ENCODE measurements at places on chromosomes 2 and 18. TPM values are rescaled to one million over a fixed set of nuclear protein-coding genes. Genes with fewer than 3 reads are reported as not detected.

GRCh38 chr2:42086500-42086953, 38.7 kb downstream of the PKDCC start:
- H3K36me3 ChIP-seq, result no peaks in the 10 kb centered on the region
- no peak for DNase-seq
- H3K4me1 ChIP-seq, result peaks cover 35% of the 10 kb centered on the region
- H3K27me3 ChIP-seq, result no peaks in the 10 kb centered on the region
- H3K4me3 ChIP-seq, result no peak overlapping the region
- H3K27ac ChIP-seq, result no peak overlapping the region

GRCh38 chr18:65761636-65762295, 11.0 kb downstream of the CDH7 start:
- no peak for DNase-seq
- no peaks in the 10 kb centered on the region for H3K36me3 ChIP-seq
- H3K4me3 ChIP-seq, result no peak overlapping the region
- H3K27me3 ChIP-seq, result no peaks in the 10 kb centered on the region
- H3K4me1 ChIP-seq, result no peaks in the 10 kb centered on the region

- no peaks in the 10 kb centered on the region for H3K36me3 ChIP-seq
- H3K4me1 ChIP-seq, result peaks cover 47% of the 10 kb centered on the region
- H3K27me3 ChIP-seq, result no peaks in the 10 kb centered on the region
- no peak overlapping the region for H3K4me3 ChIP-seq
Observed at GRCh38 chr2:173119069-173119807, 43.6 kb downstream of the MAP3K20 start.

The EFR3B gene
- 0.65 TPM for total RNA-seq

The CARF gene
- total RNA-seq, result 16.6 TPM

GRCh38 chr18:7618891-7619442, 51.9 kb downstream of the PTPRM start:
- peaks cover 63% of the 10 kb centered on the region for H3K4me1 ChIP-seq
- H3K27ac ChIP-seq, result no peak overlapping the region
- no peak overlapping the region for H3K4me3 ChIP-seq
- DNase-seq, result peak; percentile 83

The FEV gene
- not detected for total RNA-seq

DNA sequence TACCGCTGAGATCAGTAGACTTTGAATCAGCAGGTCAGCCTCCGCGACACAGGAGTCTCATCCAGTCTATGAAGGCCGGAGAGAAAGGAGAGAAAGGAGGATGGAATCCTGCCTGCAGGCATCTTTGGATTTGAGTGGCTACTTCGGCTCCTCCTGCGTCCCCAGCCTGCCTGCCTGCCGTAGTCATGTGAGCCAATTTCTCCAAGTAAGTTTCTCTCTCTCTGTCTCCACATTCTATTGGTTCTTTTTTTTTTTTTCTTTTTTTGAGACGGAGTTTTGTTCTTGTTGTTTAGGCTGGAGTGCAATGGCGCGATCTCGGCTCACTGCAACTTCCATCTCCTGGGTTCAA, 16.7 kb downstream of the PDCD1 start:
- H3K27me3 ChIP-seq, result no peaks in the 10 kb centered on the region
- H3K4me1 ChIP-seq, result peaks cover 11% of the 10 kb centered on the region
- no peaks in the 10 kb centered on the region for H3K36me3 ChIP-seq
- H3K27ac ChIP-seq, result no peak overlapping the region
- H3K4me3 ChIP-seq, result no peak overlapping the region

DNA sequence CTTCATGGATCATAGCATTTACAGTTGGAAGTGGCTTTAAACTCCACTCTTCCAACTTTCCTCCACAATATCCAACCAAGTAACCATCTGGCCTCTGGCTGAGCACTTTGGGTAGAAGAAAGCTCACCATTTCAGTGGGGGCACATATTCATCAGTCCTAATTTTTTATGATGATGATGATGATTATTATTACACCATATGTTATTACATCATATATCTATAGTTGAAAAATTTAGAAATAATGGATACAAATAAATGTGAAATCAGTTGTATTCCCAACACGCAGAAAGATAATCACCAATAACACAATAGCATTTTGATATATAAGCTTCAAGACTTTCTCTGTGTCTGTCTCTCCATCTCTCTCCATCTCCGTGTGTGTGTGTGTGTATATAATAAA, 26.6 kb upstream of the ZCCHC2 start:
- H3K27me3 ChIP-seq, result no peaks in the 10 kb centered on the region
- no peak overlapping the region for H3K4me3 ChIP-seq
- no peak for DNase-seq
- H3K27ac ChIP-seq, result no peak overlapping the region
- no peaks in the 10 kb centered on the region for H3K4me1 ChIP-seq

The CDK15 gene
- total RNA-seq, result 3.9 TPM

- H3K4me3 ChIP-seq, result no peak overlapping the region
- no peaks in the 10 kb centered on the region for H3K27me3 ChIP-seq
- H3K27ac ChIP-seq, result no peak overlapping the region
Observed at GRCh38 chr2:156903335-156903734, 354.2 kb upstream of the GALNT5 start.

GRCh38 chr2:164899121-164899520, 56.2 kb downstream of the SLC38A11 start:
- no peaks in the 10 kb centered on the region for H3K36me3 ChIP-seq
- H3K27ac ChIP-seq, result no peak overlapping the region
- H3K4me1 ChIP-seq, result peaks cover 12% of the 10 kb centered on the region
- H3K4me3 ChIP-seq, result no peak overlapping the region
- no peaks in the 10 kb centered on the region for H3K27me3 ChIP-seq

- no peaks in the 10 kb centered on the region for H3K4me1 ChIP-seq
- H3K27me3 ChIP-seq, result no peaks in the 10 kb centered on the region
- H3K4me3 ChIP-seq, result no peak overlapping the region
- DNase-seq, result no peak
- no peaks in the 10 kb centered on the region for H3K36me3 ChIP-seq
Observed at GRCh38 chr2:27843992-27844391, 46.2 kb downstream of the RBKS start.

- DNase-seq, result no peak
- no peak overlapping the region for H3K4me3 ChIP-seq
- H3K27me3 ChIP-seq, result peaks cover 5% of the 10 kb centered on the region
- no peaks in the 10 kb centered on the region for H3K36me3 ChIP-seq
- no peaks in the 10 kb centered on the region for H3K4me1 ChIP-seq
Observed at GRCh38 chr2:224309176-224309575, 92.7 kb downstream of the FAM124B start.

DNA sequence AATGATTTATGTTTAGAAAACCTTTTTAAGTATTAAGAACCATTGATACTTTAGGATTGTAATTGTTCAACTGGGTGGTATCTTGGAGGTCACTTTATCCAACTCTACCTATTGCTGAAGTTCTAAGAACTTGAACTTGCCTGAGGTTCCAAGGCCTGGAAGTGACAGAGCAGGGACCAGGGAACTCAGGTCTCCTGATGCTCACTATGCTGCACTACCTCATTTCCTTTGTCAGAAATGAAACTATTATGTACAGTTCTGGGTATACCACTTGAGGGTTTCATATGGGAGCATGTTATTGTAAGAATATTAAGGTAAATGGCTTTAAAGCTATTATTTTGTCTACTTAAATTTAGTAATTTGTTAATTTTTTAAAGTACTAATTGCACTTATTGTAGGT, 3.0 kb downstream of the MBD5 start:
- H3K27me3 ChIP-seq, result no peaks in the 10 kb centered on the region
- peaks cover 51% of the 10 kb centered on the region for H3K4me1 ChIP-seq
- no peak overlapping the region for H3K27ac ChIP-seq
- no peaks in the 10 kb centered on the region for H3K36me3 ChIP-seq
- no peak overlapping the region for H3K4me3 ChIP-seq

DNA sequence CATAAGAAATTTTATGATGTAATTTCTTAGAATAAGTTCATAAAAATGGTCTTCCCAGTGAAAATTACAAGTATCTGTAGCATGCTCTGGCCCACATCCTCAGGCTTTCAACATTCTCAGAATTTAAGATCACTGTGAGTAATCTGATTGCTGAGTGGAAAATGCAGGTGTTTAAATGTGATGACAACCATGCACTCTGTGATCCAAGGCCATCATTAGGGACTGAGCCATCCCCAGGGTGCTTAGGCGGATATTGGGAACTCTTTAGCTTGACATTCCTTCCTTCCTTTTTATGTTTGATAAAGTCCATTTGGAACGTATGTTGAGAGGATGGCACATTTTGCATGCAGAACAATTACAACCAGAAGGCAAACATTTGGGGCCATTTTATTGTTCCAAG, 95.5 kb downstream of the ARL4C start:
- no peak overlapping the region for H3K4me3 ChIP-seq
- H3K27ac ChIP-seq, result no peak overlapping the region
- H3K4me1 ChIP-seq, result no peaks in the 10 kb centered on the region
- no peaks in the 10 kb centered on the region for H3K27me3 ChIP-seq
- no peaks in the 10 kb centered on the region for H3K36me3 ChIP-seq

The TLX2 gene
- not detected for total RNA-seq

GRCh38 chr2:43459446-43460173, 136.2 kb downstream of the THADA start:
- H3K4me3 ChIP-seq, result no peak overlapping the region
- peak overlapping the region; percentile 5 for H3K27ac ChIP-seq
- H3K27me3 ChIP-seq, result no peaks in the 10 kb centered on the region
- DNase-seq, result no peak
- H3K36me3 ChIP-seq, result no peaks in the 10 kb centered on the region

The ACADL gene
- 2.1 TPM for total RNA-seq

DNA sequence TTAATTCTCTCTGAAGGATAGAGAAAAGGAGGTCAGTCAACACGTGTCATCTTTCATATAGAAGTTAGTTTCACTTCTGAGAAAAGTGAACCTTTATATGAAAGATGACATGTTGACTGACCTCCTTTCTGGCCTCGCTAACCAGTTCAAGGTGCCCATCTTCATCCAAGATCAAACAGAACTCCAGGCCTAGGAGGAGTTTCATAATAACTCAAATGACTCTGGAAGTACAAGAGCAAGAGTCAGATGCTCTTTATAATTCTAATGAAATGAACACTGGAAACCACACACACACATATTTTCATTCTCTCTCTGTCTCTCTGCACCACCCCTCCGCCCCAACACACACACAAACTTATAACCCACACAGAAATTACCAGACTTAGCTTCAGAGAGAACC, 16.3 kb downstream of the ANKRD44 start:
- H3K27me3 ChIP-seq, result no peaks in the 10 kb centered on the region
- peaks cover 21% of the 10 kb centered on the region for H3K4me1 ChIP-seq
- no peaks in the 10 kb centered on the region for H3K36me3 ChIP-seq
- no peak overlapping the region for H3K4me3 ChIP-seq
- H3K27ac ChIP-seq, result peak overlapping the region; percentile 46

GRCh38 chr18:66560094-66560493, 43.8 kb downstream of the CDH19 start:
- no peaks in the 10 kb centered on the region for H3K4me1 ChIP-seq
- no peak overlapping the region for H3K4me3 ChIP-seq
- H3K27me3 ChIP-seq, result no peaks in the 10 kb centered on the region
- H3K27ac ChIP-seq, result no peak overlapping the region
- H3K36me3 ChIP-seq, result no peaks in the 10 kb centered on the region
- DNase-seq, result no peak

The POTEE gene
- total RNA-seq, result not detected

DNA sequence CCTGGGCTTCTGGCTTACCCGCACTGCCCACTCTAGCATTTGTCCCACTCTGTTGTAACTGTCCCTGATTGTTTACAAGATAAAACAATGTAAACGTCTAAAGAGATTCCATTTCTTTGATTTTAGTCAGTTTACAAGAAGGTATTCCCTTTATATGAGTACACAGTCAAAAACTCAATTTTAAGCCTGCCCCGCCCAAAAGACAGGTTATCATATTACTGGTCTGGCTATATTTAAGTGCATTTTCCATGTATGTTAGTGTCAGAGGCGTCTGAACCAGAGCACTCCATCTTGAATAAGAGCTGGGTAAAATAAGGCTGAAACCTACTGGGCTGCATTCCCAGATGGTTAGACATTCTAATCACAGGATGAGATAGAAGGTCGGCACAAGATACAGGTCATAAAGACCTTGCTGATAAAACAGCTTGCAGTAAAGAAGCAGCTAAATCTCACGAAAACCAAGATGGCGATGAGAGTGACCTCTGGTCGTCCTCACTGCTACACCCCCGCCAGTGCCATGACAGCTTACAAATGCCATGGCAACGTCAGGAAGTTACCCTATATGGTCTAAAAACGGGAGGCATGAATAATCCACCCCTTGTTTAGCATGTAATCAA, 15.0 kb downstream of the GPR45 start:
- DNase-seq, result no peak
- H3K4me1 ChIP-seq, result no peaks in the 10 kb centered on the region
- no peak overlapping the region for H3K27ac ChIP-seq
- H3K36me3 ChIP-seq, result no peaks in the 10 kb centered on the region

GRCh38 chr2:54620948-54621347, 102.5 kb upstream of the EML6 start:
- H3K4me1 ChIP-seq, result peaks cover 56% of the 10 kb centered on the region
- peaks cover 69% of the 10 kb centered on the region for H3K36me3 ChIP-seq
- no peaks in the 10 kb centered on the region for H3K27me3 ChIP-seq
- no peak overlapping the region for H3K4me3 ChIP-seq
- no peak overlapping the region for H3K27ac ChIP-seq
- no peak for DNase-seq

DNA sequence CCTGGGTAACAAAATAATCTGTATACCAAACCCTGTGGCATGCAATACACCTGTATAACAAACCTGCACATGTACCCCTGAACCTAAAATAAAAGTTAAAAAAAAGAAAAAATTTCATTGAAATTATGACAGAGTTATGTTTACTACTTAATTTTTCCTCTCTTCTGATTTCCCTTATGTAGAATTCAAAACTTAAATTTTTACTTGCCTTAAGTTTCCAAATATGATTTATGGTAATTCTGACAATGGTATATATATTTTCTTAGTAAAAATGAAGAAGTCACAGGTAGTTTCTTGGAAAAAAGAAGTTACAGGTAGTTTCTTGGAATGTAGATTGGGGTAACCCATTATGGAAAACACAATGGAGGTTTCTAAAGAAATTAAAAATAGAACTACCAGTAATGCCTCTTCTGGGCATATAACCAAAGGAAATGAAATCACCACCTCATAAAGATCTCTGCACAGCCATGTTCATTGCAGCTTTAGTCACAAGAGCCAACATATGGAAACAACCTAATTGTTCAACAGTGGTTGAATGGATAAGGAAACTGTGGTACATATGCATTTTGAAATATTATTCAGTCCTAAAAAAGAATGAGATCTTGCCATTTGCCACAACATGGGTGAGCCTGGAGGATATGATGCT, 164.9 kb downstream of the BABAM2 start:
- no peaks in the 10 kb centered on the region for H3K27me3 ChIP-seq
- no peaks in the 10 kb centered on the region for H3K36me3 ChIP-seq
- no peak for DNase-seq
- no peak overlapping the region for H3K27ac ChIP-seq

All from esophagus muscularis mucosa (tissue), 4 donors.